Stimulated activated CD8-positive, alpha-beta memory T cell treated with anti-CD3 and anti-CD28 coated beads, Interleukin-15, amount 100 ng/mL, for 24 hours (primary cell): ENCODE measurements at places on chromosomes 4 and X.

GRCh38 chr4:182575225-182575624, 332.0 kb downstream of the TENM3 start:
- DNase-seq = no peak

- no peak for DNase-seq
These were observed 466.2 kb downstream of the PDGFC start for GRCh38 chr4:156505341-156505955.

- DNase-seq = no peak
These were observed 22.5 kb downstream of the ELF2 start for GRCh38 chr4:139154538-139154937.

DNA sequence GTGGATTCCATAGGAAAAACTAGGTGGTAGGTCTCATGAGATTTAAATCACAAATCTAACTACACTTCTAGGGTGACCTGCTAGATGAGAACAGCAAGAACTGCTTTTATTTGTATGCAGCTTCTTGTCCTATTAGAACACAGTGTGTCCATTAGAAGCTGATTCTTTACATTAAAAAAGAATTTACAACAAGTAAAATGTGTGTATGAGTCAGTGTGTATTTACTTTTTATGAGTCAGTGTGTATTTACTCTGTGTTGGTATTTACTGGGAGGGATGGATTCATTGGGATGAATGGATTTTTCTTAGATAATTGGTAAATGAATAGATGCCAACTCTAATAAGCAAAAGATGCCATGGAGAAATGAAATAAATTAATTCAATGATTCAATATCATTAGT, 40.6 kb upstream of the XPNPEP2 start:
- no peak for DNase-seq

DNA sequence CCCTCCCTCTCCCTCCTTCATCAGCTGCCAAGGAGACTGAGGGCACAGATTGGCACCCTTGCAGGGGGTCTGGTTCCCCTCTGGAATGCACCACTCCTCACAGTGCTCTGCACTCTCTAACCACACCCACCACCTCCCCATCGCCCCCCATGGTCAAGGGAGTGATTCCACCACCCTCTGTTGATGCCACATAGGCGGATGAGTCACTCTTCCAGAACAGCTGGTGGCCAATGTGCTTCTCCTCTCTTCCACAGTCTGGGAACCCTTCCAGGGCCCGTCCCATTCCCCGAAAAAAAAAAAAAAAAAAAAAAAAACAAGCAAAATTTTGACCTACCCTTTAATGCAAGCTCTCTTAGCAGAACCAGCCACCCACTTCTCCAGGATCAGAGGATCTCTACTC, 341.3 kb upstream of the KLF3 start:
- no peak for DNase-seq

DNA sequence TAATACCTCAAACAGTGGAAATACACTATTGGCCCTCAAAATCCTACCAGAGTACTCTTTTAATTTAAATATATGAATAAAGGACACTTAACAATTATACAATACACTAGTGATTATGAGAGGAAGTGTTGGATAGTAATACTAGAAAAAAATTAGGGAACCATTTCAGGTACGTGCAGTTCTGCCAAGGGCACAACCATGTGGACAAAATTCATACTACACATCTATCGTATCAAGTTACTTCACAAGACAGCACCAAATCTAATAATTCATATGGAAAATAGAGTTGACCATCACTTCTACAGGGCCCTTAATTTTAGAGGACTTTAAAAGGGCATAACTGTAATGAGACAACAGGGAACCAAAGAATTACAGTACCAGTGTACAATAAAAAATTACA, 69.2 kb upstream of the ZCCHC13 start:
- no peak for DNase-seq

GRCh38 chr4:78254893-78255292, 197.8 kb downstream of the FRAS1 start:
- no peak for DNase-seq

- DNase-seq = no peak
These were observed 50.6 kb upstream of the SHOX start for GRCh38 chrX:580030-580429.

- no peak for DNase-seq
These were observed 20.2 kb downstream of the IRAK1 start for GRCh38 chrX:153999359-154000037.

DNA sequence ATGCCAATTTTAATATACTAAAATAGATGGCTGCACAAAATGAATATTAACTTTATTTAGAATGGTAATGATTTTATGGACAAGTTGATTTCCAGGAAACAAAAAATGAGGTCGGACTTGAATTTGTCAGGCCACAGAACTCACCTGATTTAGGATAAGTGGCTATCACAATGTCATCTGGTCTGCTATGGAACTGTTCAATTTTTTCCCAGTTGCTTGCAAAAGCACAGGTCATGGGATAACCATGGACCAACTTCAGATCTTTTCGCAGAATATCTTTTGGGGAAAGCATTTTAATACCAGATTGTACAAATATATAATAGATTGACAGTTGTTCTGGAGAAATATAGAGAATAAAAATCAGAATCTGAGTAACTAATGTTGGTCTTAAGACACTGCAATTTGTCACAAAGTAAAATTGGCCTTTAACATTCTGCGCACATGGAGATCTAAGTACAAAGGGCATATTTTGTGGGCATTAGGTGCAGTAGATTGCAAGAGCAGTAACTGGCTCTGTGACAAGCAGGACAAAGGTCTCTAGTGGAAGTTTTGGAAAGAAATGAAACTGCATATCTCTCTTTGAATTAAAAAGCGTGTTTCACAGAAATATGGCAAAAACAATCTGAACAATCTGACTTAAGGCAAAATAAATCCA, 5.4 kb downstream of the SULT1B1 start:
- no peak for DNase-seq

- DNase-seq = no peak
These were observed 210.5 kb downstream of the ADAMTS3 start for GRCh38 chr4:72358483-72358882.

- no peak for DNase-seq
These were observed 38.1 kb upstream of the ARHGAP6 start for GRCh38 chrX:11703855-11704254.
